ENCODE measurements at places on chromosomes 5 and 9.
A peak's percentile ranks its signal among the peaks of the same experiment; 100 is the strongest.

DNA sequence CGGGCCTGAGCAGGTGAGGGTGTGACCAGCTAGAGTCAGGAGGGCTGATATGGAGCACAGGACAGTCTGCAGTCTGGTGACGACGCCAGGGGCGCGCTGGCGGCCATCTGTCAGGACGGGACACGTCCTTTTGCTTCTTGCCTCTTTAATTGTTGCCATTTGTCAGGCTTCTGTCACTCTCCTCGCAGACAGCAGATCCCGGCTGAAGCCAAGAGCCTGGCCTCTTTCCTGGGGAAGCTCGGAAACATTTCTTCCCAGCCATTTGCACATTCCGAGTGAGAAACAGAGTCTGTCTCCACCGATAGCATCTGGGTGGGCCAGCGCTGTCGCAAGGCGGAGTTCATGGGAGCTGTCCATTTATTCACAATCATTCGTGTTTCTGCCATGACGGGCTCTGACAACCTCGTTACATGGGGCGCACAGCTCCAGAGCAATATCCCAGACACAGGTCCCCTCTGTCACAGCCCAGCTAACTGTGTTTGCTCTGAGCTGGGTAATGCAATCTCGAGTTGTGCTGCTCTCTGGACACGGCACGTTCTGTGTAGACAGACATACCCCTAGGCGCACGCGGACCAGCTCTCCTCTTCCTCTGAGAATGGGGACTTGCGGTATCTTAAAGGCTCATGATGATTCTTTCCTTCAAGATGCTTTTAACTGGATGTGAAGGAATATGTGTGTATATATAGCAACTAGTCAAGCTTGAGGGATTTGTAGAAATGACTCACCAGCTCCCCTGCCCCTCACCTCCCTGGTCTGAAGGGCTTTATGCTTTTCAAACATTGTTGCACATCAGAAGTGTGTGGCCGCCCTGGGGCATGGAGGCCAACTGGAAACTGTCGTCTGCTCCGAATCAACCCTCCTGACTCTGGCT is 105.3 kb upstream of the FCN2 start:
- no peak for DNase-seq

- no peak for DNase-seq
These were observed 74.7 kb downstream of the TEK start for GRCh38 chr9:27183701-27184100.

- DNase-seq = peak; percentile 65
These were observed 63.6 kb upstream of the SLC28A3 start for GRCh38 chr9:84404095-84404686.

DNA sequence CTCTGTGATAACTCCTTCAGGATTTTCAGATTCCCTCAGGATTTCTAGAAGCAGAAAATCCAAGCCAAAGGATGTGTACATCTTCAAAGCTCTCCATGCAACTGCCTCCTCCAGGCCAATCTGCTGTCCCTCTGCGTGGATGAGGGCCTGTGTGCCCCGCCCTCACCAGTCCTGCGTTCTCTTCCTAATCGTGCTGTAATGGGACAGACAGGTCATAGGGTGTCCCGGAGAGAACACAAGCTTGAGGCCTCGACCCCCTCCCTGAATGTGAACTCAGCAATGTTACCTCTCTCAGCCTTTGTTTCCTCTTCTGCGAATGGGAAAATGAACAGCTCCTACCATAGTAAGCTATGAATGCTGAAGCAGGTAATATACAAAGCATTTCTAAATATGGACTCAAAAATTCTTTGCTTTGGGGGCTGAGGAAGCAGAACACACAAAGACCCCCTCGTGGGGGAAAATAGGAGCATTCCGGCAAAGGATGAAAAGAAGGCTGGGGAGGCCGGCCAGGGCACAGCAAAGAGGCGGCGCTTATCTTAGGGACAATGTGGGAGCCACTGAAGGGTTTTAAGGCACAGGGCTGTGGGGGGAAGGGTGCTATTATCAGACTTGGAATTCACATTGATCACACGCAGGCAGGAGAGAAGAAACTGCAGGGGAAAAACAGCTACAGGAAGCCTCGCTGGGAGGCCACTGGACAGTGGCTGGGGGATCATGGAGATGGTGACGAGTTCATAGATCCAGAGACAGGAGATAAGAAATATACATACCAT is 57.2 kb upstream of the FBXW11 start:
- peak; percentile 13 for DNase-seq

DNA sequence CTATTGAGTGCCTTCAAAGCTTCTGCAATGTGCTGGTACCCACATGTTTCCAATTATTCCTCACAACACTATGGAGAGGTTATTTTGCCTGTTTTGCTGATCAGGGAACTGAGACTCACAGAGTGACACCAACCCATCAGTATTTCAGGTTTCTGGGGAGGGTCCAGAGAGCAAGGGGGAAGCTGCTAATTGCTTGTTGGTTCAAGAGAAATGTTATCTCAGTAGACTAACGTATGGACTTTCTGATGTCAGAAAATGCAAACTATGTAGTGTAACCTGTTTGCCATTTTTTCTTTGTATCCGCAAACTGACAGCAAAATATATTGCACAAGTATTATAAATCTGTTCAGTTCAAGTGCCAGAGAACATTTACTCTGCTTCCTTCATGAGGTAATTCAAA is 108.3 kb upstream of the MSX2 start:
- no peak for DNase-seq

DNA sequence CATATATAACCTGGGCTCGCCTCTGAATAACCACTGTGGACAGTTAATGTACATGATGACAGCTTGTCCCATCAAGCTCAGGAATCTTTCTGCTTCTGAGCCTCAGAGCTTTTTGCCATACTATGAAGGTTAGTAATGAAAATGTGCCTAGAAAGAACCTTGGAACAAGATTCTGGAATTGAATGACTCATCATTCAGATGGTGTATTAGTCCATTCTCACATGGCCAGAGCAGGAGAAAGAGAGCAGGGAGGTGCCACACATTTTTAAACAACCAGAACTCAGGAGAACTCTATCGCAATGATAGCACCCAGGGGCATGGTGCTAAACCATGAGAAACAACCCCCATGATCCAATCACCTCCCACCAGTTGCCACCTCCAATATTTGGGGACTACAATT is 542.1 kb downstream of the PRR16 start:
- no peak for DNase-seq

DNA sequence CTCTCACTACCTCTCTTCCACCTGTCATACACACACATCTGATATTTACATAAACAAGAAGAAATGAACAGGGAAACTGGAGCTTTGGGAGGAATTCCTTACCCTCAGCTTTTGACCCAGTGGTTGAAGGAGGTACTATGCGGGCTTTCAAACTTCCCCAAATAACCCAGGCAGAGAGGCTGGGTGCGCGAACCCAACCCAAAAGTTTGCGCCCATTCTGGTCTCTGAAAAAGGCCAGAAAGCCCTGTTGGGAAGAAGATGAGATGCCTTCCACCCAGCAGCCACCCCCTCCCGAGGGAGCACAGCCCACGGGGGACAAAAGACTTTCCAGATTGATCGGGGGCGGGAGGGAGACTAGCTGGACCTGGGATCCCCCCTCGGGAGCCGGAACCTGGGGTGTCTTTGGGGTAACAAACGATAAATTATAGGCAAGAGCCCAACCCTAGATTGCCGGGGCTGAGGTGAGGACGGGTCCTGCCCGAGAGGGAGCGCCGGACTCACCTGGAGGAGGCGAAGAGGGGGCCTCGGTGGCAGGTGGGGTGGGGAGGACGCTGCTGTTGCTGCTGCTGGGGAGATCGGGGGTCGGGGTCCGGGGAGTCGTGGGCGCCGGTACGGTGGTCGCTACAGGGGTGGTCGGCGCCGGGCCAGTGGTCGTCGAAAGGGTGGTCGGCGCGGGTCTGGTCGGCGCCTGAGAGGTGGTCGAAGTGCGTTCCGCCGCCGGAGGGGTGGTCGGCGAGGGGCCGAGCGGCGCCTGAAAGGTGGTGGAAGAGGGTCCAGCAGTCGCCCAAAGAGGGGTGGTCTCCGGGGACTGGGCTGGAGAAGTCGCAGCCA is 798 bp downstream of the MEGF9 start:
- peak; percentile 36 for DNase-seq

- no peak for DNase-seq
These were observed 108.5 kb downstream of the UBAP2 start for GRCh38 chr9:33939924-33940874.

DNA sequence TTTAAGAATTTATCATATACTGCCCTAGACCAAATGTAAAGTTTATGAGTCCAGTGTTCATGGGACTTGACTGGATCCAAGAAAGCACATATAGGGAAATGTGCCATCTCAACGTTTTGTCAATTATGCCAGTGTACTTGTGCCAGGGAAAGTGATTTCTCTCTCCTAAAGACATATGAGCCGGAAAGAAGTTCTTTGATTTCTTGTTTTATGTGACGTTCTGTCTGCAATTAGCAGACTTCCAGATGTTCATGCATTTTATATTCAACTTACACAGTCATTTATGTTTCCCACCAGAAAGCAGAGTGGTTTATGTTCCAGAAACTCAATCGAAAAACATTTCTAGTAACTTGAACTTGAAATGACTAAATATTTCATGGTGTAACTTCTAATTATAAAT is 203.8 kb downstream of the FAM170A start:
- no peak for DNase-seq

DNA sequence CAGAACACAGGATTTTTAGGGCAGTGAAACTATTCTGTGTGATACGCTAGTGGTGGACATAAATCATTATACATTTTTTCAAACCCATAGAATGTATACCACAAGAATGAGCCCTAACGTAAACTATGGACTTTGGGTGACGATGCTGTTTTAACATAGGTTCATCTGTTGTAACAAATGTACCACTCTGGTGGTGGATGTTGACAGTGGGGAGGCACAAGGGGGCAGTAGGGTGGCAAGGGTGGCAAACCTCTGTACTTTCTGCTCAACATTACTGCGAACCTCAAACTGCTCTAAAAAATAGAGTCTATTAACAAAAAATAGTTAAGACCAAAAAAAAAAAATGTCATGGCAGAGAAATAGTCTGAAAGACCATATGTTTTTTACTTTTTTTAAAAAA is 9.1 kb upstream of the MVB12B start:
- no peak for DNase-seq

- no peak for DNase-seq
These were observed 125.6 kb downstream of the TRIO start for GRCh38 chr5:14268738-14269137.

- peak; percentile 32 for DNase-seq
These were observed 117.5 kb upstream of the OR13F1 start for GRCh38 chr9:104386425-104387069.

- no peak for DNase-seq
These were observed 193.6 kb downstream of the DRD1 start for GRCh38 chr5:175250426-175250825.

GRCh38 chr5:17217493-17218352 is at the start of gene BASP1:
BASP1 (plus strand) TSS chr5:17217631; CDS start chr5:17275217, 57,586 bp downstream.
- peak; percentile 92 for DNase-seq

DNA sequence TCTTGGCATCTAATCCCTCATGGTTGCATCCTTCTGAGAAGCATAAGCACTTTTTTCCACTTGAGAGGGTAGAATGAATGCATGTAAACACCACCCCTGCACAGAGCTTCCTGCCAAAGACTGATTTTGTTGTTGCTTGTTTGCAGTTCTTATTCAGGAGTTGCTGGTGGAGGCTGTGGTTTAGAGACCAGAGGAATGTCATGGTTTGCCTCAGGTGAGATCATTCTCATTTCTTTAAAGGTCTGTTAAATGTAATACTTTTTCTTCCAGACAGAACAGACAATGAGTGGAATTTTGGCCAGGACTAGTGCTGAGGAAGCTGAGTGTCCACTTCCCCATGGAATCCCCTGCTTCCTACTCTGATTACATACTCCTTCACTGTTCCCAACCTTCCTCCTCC is 3.2 kb upstream of the TNC start:
- DNase-seq = no peak

- no peak for DNase-seq
These were observed 43.5 kb upstream of the LRRC14B start for GRCh38 chr5:147751-148150.

DNA sequence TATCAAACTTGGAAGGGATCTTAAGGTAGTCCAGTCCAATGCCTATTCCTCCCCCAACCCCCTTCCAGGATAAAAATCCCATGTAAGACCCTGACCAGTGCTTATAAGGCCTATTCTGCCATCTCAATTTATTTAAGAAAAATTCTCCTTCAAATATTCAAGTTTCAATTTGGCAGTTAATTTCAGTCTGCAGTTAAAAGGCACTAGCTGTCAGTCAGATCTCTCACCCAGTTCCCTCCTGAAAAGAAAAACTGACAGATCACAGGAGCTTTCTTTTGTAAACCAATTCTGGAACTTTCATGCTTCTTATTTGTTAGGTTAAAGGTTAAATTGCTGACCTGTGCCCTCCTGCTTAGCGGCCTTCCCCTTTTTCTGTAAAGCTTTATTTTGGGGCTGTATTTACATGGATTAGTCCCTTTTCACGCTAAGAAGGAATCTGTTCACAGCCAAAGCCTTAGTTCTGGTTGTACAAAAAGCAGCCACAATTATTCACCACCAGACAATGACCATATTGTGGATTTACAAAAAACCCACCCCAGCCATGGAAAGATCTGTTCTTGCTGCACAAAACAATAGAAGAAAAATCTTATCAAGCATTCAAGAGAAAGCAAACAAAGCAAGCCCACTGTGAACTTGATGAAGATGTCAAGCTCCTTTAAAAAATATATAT is 68.7 kb downstream of the DENND1A start:
- DNase-seq = no peak

GRCh38 chr5:168417731-168418429 is 68.4 kb upstream of the RARS1 start:
- DNase-seq = no peak

GRCh38 chr9:96619491-96620180 is at the start of gene CDC14B:
CDC14B (minus strand) TSS chr9:96619843; CDS start chr9:96619378, 465 bp downstream.
- DNase-seq = peak; percentile 79

GRCh38 chr9:135590486-135591079 is 29.0 kb downstream of the PAEP start:
- DNase-seq = no peak

DNA sequence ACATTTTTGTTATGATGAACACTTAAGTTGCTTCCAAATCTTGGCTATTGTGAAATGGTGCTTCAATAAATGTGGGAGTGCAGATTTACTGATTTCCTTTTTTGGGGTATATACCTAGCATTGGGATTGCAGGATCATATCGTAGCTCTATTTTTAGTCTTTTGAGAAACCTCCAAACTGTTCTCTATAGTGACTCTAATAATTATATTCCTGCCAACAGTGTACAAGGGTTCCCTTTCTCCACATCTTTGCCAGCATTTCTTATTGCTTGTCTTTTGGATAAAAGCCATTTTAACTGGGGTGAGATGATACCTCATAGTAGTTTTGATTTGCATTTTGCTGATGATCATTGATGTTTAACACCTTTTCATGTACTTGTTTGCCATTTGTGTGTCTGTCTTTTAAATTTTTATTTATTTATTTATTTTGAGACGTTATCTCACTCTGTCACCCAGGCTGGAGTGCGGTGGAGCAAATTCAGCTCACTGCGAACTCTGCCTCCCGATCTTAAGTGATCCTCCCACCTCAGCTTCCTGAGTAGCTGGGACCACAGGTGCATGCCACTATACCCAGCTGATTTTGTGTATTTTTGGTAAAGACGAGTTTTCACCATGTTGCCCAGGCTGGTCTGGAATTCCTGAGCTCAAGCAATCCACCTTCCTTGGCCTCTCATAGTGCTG is 59.0 kb downstream of the UNC13B start:
- DNase-seq = no peak

Measured in GM13976 (cell line).